Choroid plexus epithelial cell (primary cell): ENCODE measurements at places on chromosomes 2 and 18.

DNA sequence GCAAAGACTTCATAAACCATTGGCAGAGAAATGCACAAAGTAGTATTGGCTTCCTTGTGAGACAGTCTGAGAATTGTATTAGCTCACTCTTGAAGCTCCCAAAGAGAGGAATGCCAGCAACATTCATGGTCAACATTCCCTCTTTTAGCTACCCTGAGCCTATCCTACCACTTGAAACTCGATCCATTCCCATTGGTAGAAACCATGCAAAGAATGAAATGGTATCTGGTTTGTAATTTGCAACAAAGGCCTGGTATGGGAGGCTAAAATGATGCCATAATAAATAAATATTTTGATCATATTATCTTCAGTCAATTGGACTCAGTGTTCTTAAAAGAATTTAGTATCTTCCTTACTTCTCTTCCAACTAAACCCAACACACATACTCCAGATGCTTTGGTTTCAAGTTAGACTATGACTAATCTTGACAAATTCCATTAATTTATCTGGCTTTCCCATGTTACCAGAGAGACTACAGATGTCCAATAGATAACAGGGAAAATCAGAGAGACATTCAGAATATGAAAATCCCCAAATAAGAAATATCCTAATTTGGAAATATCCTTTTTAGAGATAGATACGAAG is 102.9 kb downstream of the DHRS9 start:
- peak; percentile 10 for DNase-seq

GRCh38 chr18:44758861-44759631 is 78.4 kb downstream of the SETBP1 start:
- DNase-seq, result no peak

- peak; percentile 14 for DNase-seq
These were observed 156.3 kb downstream of the IRS1 start for GRCh38 chr2:226643030-226643945.

- peak; percentile 41 for DNase-seq
These were observed 194.3 kb downstream of the GALNT1 start for GRCh38 chr18:35775887-35776286.

- DNase-seq, result peak; percentile 12
These were observed 102.3 kb upstream of the RFX8 start for GRCh38 chr2:101577173-101577572.

- DNase-seq, result no peak
These were observed 110.6 kb downstream of the CRIM1 start for GRCh38 chr2:36466135-36466534.

GRCh38 chr18:42689310-42689709 is 426.2 kb downstream of the RIT2 start:
- no peak for DNase-seq

- DNase-seq, result no peak
These were observed 13.7 kb downstream of the LYPD6 start for GRCh38 chr2:149344105-149344504.

GRCh38 chr2:229669841-229670240 is 44.5 kb downstream of the DNER start:
- DNase-seq, result peak; percentile 39

GRCh38 chr2:176174824-176175708 is 13.4 kb upstream of the HOXD1 start:
- DNase-seq, result no peak

DNA sequence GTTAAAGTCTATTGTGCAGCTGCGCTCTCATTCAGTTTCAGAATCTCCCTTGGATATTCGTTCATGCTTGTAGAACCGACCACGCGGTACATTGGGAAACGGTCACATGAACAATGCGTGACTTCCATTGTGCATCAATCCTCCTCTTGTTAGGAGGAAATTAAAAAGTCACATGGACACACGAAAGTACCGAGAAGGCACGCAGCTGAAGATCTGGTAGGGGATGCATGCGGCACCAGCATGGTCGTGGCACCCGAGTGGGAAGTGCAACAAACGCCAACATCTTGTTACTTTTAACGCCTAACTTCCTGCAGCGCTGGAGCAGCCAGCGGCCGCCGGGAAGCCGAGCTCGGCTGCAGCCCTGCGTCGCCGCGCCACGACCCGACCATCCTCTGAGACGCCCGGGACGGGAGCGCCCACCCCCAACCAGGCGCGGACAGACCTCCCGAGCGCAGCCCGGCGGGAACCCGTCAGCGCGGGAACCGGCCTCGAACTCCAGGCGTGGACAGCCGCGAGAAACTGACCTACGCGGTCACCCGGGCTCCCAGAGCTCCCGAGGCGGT is 412 bp downstream of the OSBPL1A start:
- DNase-seq, result peak; percentile 86

- peak; percentile 47 for DNase-seq
These were observed 59.0 kb downstream of the GLI2 start for GRCh38 chr2:120794716-120795115.

DNA sequence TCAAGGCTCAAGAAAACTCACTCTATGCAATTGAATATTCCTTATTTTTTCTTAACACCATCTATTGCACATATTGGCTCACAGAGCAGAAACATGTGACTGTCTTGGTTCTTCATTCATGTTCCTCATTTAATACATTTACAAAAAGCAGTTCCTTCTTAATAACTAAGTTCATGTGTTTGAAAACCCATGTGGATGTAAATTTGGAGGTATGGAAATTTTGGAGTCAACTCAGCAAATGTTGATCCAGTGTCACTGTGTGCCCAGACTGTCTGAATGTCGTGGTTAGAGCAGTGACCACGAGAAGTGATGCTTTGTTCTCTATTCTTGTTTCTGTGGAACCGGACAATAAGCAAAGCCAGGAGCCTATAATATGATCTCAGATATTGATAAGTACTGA is 299.1 kb downstream of the SETBP1 start:
- no peak for DNase-seq

DNA sequence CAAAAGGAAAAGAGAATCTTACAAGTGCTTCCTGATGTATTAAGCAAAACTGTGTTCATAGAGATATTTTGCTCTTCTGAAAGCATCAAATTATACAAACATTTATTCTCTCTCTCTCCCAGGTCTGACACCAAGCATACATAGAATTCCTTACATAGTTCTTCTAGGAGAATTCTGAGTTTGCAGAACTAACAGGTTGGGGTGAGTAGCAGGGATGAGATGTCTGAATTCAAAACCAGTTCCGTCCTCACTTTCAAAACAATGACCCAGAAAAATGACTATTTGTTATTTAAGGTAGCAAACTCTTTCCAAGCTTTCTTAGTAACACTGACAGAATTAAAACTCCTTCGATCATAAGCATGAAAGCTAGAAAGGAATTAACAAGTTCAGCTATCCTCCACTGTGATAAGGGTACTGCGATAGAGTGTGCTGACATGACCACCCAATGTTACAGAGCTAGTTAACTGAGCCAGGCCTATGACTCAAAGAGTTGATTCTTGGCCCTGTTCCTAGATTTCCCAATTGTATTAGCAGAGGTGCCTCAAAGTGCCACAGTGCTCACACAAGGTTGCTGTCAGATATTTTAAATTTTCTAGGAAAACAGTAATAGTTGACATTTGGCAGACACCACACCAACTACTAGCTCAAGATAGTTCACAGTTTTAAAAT is 85.8 kb upstream of the SETBP1 start:
- peak; percentile 76 for DNase-seq

GRCh38 chr2:238203094-238203972 is at the start of gene ILKAP:
Gene ILKAP, minus strand, starts transcription at chr2:238203695. Its CDS starts 142 bp downstream, at chr2:238203553.
- DNase-seq, result peak; percentile 80

GRCh38 chr2:144414324-144414845 is 105.5 kb downstream of the ZEB2 start:
- peak; percentile 98 for DNase-seq

DNA sequence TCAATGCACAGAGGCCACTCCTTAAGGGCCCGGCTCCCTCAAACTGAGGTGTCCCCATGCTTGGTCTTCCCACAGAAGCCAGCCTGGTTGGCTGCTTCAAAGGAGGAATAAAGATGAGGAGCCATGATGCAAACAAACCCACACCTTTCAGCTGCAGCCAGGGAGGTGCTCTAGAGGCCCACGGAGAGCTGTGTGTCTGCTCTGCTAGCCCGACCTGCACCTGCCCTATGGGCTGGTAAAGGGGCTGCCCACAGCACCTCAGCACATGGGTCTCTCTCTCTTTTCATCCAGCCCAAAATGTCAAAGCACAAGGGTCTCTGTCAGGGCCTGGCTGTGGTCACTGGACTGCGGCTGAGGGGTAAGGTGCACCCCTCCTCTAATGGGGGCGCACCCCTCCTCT is 132.1 kb downstream of the MSH2 start:
- no peak for DNase-seq

GRCh38 chr2:240567872-240568677 is at the start of gene RNPEPL1:
Gene RNPEPL1, plus strand, starts transcription at chr2:240568484. Its CDS starts 103 bp downstream, at chr2:240568587.
- DNase-seq, result no peak

- DNase-seq, result no peak
These were observed 19.4 kb downstream of the INHBB start for GRCh38 chr2:120365236-120365793.

DNA sequence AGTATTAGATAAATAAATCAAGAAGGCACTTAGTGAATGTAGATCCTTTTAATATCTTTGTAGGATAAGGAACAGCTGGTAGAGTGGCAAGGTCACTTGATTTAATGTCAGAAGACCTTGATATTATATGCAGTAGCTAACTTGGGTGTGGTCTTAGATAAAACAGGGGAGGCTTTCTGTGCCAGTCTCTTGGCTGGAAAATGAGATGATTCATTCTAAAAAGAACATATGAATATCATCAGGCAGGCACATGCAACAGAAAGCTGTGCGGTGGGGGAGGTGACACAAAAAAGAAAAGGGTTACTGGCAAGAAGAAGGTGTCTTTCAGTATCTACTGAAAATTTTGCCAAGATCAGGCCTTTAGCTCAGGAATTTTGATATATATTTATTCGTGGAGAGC is 931.7 kb upstream of the CELF4 start:
- no peak for DNase-seq

- peak; percentile 58 for DNase-seq
These were observed 14.5 kb downstream of the OSBPL6 start for GRCh38 chr2:178208817-178209216.

DNA sequence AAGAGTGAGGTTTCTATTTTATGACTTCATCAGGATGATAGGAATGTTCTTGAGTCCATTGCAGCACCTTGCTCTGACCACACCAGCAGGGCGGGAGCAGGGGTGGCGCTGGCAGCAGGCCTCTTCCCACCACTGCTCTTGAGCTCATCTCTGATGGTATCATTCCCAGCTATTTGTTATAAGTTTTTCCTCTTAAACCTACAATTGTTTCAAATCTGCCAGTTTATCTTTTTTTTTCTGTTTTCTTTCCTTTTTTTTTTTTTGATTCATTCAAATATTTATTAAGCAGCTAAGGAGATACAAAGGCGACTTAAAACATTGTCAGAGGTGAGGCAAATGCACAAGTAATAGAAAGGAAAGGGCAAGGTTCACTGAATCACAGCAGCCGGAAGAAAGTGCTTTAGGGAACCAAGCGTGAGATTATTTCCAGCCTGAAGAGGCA is 28.7 kb downstream of the NIFK start:
- no peak for DNase-seq
